AG10803 (cell line): ENCODE measurements at places on chromosomes 6 and 20.
A peak's percentile ranks its signal among the peaks of the same experiment; 100 is the strongest.

GRCh38 chr20:35618263-35619131, 2.9 kb downstream of the SPAG4 start:
- DNase-seq = peak; percentile 19

DNA sequence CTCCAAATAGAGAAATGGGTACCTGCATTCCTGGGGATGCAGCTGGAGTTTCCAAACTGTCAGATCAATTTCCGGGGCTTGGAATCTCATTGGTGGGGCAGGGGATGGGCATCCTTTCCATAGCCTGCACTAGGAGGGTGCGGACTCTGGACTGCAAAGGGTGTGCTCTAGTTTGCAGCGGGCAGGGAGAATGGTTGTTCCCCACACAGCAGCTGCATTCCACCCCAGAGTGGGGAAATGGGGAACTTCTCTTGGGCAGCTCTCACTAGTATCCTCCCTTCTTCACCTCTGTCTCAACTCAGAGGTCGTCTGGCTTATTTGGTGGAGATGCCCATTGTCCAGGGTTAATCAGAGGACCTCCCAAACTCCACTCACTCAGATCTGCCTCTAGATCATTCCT, 34.5 kb upstream of the CDKN1A start:
- no peak for DNase-seq

- DNase-seq = peak; percentile 70
Observed at GRCh38 chr6:127342296-127342945, 988 bp downstream of the ECHDC1 start.

GRCh38 chr6:701700-702479, 9.0 kb upstream of the EXOC2 start:
- DNase-seq = no peak

DNA sequence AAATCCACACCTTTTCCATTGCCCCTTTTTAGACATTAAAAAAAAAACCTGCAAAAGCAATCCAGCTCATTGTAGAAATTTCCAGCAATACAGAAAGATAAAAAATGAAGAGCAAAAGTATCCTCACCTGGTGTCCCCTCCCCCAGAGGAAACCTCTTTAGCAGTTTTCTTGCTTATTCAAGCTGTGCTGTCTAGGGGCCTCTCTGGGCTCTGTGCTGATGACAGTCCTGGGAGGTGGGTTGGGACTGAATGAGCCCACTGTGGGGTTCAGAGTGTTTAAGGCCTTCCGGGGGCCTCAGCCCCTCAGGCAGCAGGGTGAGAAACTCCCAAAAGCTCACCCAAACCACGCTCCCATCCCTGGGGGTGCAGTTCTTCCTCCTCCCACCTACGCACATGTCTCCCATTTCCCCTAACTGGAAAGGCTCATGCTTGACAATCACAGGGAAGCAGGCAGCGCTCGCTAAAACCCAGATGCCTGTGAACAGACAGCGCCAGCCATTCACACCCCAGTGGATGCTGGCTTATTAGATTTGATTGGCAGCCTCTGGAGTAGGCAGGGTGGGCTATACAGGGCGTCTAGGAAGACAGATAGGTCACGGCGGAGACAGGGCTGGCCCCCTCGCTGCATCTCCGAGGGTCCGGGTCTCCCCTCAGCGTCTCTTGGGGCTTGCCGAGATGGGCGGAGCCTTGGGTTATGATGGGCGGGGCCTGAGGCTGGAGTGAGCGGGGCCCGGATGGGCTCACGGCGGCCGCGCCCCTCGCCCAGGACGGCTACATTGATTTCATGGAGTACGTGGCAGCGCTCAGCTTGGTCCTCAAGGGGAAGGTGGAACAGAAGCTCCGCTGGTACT, 4.6 kb downstream of the GUCA1A start:
- no peak for DNase-seq

DNA sequence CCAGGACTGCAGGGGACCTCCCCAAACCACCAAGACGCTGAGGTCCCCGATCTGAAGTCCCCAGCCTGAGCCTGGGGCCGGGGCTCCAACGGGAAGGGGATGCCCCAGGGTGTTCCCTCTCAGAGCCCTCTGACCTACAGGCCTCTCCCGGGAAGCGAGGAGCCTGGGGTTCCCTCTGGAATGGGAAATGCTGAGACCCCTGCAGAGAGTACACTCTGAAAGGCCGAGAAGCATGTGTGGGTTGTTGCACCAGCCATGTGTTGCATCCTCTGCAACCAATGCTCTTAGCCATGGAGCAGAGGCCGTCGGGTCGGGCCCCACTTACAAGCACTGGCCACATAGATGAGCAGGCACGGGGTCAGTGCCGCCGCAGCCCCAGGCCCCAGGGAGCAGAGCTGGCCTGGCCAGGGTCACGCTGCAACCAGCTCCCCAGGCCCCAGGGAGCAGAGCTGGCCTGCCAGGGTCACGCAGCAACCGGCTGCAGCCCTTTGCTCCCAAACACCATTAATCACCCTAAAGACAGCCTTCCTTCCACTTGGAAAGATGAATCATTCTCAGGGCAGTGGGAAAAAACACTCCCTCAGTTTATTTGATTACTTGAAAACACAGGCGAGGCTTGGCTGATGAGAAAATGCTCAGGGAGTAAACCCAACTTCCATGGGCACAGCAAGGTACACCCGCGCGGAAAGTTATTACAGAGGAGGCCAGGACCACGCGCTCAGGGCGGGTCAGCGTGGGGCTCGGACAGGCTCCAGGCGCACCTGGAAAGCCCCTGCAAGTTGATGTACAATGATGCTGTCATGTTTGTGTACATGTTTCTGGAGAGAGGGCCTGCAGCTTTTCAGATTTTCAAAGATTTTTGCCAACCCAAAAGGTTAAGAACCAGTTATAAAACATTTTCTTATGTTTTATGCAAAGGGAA, 78.0 kb upstream of the AFDN start:
- DNase-seq = no peak

- DNase-seq = no peak
Observed at GRCh38 chr20:44073011-44073674, 113.8 kb downstream of the JPH2 start.

GRCh38 chr20:21324126-21324525, 21.0 kb downstream of the XRN2 start:
- peak; percentile 18 for DNase-seq

DNA sequence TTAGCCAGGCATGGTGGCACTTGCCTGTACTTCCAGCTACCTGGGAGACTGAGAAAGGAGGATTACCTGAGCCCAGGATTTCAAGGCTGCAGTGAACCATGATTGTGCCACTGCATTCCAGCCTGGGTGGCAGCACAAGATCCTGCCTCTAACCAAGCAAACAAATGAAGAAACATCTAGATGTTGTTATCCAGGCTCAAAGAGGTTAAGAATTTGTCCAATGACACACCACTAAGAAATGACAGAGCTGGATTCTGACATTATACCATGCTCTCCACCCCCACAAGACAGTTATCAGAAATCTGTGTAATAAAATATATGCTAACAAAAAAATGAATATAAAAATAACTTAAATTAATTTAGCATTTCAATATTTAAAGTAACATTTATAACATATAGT, 925.5 kb upstream of the SLC35B3 start:
- DNase-seq = no peak

- DNase-seq = peak; percentile 68
Observed at GRCh38 chr6:41970436-41970846, 28.8 kb upstream of the CCND3 start.

- DNase-seq = peak; percentile 67
Observed at GRCh38 chr6:157800420-157801237, 22.4 kb upstream of the SNX9 start.

- no peak for DNase-seq
Observed at GRCh38 chr6:169118346-169118830, 135.3 kb downstream of the THBS2 start.

GRCh38 chr6:14921878-14922671, 323.8 kb upstream of the JARID2 start:
- DNase-seq = peak; percentile 13

DNA sequence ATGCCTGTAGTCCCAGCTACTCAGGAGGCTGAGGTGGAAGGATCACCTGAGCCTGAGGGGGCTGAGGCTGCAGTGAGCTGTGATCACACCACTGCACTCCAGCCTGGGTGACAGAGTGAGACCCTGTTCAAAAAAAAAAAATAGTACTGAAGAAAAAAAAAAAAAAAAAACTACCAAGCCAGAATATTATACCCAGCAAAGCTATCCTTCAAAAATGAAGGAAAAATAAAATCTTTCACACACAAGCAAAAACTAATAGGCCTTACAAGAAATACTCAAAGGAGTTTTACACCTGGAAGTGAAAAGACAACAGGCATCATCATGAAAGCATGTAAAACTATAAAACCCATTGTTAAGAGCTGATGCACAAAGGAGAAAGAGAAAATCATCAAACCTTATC, 37.5 kb upstream of the SRSF6 start:
- DNase-seq = no peak

DNA sequence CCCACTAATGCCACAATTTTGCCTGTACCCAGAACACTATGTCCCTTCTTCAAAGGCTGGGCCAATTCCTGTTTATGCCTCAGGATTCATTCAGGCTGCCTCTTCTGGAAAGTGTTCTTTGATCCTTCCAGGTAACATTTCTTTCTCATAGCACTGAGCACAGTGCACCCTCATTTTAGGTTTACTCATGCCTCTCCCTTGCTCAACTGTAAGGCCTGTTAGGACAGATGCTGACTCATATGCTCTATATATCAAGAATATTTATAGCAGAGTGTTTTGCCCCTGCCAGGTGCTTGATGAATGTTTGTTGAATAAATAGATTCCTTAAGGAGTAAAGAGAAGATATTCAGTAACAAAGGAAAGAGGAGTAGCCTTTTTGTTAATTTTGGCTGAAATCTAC, 263.9 kb downstream of the PHF3 start:
- peak; percentile 18 for DNase-seq

DNA sequence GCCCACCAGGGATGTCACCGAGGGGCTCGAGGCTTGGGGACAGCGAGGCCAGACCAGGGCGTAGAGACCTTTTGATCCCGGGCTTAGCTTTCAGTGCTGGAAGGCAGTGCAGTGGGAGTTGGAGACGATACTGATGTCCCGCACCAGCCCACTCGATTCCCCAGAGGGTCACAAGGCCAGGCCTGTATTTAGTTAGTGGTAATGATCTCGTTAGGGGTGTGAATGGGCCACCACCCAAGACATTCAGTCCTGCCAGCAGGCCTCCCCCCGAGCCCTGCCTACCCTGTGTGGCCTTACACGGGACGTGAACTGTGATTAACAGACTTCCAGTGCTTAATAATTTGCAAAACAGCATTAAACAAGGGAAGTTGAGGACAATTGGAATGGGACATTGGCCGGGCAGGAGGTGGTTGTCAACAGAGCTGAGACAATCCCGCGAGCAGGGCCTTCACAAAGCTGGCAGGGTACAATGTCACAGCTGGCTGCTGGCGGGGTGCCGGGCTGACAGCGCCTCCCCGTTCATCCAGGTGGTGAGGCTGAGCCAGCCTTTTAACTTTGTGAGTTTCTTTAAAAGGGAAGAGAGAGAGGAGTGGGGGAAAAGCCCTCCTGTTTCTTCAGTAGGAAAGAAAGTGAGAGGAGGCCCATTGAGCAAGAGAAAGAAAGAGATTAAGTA, 175.3 kb upstream of the RALGAPA2 start:
- DNase-seq = no peak

- DNase-seq = peak; percentile 46
Observed at GRCh38 chr20:19903168-19903811, 113.9 kb upstream of the NAA20 start.

DNA sequence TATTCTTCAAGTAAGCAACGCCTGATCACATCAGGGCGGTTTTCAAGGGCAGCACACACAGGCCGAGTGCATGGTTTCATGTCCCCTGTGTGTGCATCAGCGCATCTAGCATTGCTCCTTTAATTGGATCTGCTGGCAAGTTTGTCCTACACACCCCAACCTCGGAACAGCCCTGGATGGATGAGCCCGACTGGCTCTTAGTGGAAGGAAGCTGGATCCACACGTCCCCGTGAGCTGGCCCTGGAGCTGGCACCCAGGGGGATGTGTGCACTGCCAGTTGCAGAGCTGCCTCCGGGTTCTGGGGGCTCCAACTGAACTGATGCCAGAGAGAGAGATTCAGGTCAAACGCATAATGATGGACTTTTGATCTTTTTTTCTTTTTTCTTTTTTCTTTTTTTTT, 39.2 kb upstream of the QKI start:
- no peak for DNase-seq

DNA sequence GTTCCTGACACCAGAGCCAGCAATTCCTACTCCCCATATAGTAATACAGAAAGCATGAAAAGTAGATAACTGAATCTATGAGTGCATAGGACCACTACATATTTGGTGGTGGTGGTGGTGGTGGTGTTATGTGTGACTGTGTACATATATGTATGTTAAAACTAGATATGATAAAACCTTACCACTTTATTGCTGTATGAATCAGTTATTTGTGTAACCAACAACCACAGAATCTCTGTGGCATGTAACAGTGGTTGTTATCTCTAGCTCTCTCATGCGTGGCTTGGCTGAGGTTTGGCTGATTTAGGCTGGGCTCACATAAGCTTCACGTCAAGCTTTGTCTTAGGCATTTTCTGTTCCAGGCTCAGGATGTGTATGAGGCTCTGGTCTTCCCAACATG, 55.7 kb downstream of the PLCB1 start:
- DNase-seq = peak; percentile 28

GRCh38 chr6:14380086-14380820, 262.7 kb downstream of the CD83 start:
- DNase-seq = no peak

DNA sequence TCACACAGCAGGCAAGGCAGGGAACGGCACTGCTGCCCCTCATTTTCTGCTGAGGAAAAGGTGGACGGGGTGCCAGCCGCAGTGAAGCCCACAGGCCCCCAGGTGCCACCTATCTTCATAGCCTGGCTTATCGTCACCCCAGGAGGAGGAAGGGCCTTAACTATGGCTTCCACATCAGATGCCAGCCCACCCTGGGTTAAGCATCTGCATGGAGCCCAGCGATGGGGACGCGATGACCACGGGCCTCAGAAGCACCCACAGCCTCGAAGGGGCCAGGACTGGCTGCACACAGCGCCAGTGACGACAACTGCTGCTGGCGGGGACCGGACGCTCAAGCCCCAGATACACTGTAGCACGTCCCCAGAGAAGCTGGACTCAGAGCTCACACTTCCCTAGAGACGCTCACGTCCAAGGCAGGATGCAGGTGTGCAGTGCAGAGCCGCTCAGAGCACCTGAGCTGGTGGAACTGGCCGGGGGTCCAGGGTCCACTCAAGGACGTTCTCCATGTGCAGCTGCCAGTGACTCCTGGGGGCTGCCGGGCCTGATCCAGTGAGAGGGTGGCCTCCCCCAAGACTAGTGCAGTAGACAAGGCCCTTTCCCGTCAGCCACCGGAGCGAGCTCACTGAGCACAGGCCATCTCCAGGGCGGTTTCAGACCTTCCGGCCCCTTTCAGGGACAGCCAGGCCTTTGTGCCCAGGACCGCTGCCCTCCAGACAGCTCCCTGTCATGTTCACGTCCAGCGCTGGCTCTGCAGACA, 83.0 kb downstream of the YTHDF1 start:
- no peak for DNase-seq

DNA sequence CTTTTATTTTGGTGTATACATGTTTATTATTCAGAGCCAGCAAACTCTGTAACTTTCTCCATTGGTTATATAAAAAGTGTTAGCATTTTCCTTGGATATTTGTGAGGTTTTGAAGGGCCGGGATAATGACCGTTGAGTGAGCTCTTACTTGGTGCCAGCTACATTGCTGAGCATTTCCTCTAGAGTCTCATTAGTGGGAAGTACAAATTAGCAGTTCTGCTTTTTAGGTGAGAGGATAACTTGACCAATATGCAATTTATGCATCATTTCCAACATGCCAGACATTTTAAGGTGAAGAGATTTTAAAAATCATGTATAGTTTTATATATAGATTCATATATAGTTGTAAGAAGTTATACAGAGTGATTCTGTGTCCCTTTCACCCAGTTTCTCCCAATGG, 84.3 kb downstream of the CARMIL1 start:
- DNase-seq = no peak

GRCh38 chr20:11017446-11017845, 343.6 kb upstream of the JAG1 start:
- DNase-seq = no peak

GRCh38 chr6:98844244-98845210, 10.2 kb downstream of the POU3F2 start:
- DNase-seq = no peak
